Fibroblast of skin of scalp (primary cell): ENCODE measurements at places on chromosomes 11 and 22.

GRCh38 chr11:79237091-79237490 lies 203.7 kb downstream of the TENM4 start:
- DNase-seq = no peak

DNA sequence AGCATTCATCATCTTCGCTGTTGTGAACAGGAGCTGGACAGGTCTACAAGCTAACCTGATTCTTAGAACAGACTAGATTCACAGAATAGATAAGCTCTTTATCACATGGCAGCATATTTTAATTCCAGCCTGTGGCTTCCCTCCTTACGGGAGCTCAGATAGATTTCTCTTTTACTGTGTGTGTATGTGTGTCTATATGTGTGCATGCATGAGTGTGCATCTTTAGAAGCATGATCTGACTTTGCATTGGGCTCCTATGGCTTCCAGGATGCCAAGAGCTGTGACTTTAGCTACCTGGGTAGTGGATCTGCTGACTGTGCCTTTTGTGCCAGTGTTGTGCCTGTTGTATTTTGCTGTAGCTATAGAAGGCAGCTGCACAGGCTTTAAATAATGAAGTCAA lies 44.3 kb downstream of the ZNRF3 start:
- no peak for DNase-seq

GRCh38 chr11:118841469-118842242 lies 42.0 kb upstream of the CXCR5 start:
- no peak for DNase-seq

DNA sequence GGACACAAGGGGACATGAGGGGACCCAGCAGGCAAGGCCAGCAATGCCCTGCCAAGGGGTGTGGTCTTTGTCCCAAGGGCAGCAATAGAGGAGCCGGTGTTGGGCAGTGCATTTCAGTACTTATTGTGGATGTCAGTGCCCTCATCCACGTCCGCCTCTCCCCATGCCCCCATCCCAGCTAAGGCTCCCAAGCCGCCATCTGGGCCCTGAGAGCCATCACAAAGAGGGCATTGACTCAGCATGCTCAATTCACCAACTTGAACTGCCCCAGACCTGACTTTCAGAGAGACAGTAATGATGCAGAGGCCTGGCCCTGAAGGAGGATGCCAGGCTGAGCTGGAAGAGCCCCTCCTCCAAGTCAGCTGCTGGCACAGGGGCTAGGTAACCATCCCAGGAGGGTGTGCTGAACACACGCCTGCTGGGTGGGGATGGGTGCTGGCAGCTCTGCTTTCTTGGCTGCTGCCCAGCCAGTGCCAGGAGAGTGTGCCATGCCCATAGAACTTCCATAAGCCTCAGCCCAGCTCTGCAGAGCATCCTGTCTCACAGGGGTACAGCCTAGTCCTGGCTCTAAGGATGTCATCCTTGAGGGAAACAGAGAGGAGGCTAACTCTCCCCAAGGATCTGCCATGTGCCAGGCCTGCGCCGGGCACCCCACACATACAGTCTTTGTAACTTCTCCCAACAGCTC lies 46.5 kb downstream of the PDE2A start:
- no peak for DNase-seq

DNA sequence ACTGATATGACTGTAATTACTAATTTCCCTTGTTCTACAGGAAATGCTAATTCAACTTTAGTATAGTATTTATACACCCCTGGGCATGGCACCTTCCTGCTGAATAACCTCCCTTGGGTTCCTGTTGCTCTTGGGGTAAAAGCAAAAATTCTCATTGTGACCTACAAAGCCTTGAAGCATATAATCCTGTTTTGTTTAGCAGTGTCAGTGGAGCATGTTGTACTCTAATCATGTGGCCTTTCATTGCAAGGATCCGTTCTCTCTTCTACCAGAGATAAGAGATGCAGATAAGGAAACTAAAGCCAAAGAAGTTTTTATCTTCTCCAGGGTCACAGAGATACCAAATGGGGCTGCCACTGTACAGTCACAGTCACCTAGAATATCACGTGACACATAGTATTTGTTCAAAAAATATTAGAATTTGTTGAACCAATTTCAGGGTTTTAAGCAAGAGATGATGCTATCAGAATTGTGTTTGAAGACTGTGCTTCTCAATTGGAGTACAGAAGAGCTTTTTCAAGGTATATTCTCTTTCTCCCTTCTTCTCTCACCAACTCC lies 25.1 kb downstream of the CSRP3 start:
- DNase-seq = no peak

DNA sequence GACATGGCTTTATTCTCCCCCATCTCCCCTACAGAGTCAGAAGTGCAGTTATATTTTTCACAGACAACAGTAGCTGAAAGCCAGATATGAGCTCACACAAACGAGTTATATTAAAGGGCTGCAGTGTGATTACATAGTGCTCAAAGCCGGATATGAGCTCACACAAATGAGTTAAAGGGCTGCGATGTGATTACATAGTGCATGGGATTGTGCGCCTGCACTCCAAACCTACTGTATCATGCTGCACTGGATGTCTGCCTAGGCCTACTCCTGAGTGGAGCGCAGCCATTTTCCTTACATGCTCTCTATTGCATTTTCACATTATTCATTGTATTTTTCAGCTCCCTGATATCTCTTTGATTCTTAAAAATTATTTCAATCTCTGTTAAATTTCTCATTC lies 414.6 kb upstream of the LARGE1 start:
- DNase-seq = no peak
